ENCODE measurements at places on chromosomes 11 and 22. TPM values are rescaled to one million over a fixed set of nuclear protein-coding genes. Genes with fewer than 3 reads are reported as not detected.

Gene OR10G6
- total RNA-seq, result not detected

Gene P2RY6
- total RNA-seq, result 0.41 TPM

Gene GLB1L2
- total RNA-seq, result 1.9 TPM

Gene MPPED2
- total RNA-seq, result not detected

Gene SEZ6L
- total RNA-seq, result not detected

Gene OR9G4
- not detected for total RNA-seq
